ENCODE measurements at places on chromosomes 2 and 18.

- DNase-seq = no peak
Measured at GRCh38 chr2:104932243-104932642, 78.3 kb downstream of the POU3F3 start.

- DNase-seq = no peak
Measured at GRCh38 chr2:68371581-68371980, 6.5 kb downstream of the PLEK start.

DNA sequence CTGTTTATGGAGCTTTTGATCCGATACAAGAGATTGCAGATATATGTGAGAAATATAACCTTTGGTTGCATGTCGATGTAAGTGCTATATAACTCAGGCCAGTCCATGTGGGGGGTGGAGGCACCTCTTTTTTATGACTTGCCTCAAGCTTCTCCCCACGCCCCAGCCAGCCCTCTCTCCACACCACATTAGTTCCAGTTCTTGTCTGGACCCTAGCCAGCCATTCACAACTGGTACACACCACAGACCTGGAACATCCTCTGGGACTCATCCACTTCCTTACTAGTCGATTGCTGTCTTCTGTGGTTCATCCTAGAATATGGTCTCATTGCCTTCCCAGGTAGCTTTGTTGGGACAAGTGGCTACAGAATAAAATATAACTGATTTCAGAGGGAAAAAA lies 31.0 kb downstream of the GAD1 start:
- no peak for DNase-seq

GRCh38 chr2:177711483-177712265 lies 319.1 kb downstream of the AGPS start:
- no peak for DNase-seq

DNA sequence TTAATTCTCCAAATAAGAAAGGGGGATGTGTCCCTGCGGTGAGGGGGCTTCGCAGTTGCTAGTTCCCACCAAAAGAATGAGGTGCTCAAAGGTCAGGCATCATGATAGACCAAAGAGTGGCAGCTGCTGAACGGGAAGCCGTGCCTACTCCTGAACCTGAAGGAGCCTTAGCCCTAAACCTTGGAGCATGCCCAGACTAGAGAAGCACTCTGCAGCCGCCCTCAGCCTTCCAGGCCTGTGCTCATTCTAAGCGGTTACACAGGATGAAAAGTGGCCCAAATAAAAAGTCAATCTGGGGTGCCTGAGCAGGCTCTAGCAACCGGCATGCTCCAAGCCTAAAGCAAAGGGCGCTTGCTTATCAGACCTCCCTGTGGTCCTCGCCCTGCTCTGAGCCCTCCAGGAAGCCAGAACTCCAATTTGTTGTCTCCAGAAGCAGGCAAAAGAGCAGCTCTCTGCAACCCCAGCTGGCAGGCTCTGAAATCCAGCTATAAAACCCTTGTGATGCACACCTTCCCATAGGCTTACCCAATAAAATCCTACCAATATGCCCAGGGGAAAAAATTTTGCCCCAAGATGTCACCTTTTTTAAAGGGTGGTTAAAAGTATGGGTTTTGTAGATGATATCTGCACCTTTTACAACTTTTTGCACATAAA lies 17.5 kb downstream of the UXS1 start:
- DNase-seq = no peak

DNA sequence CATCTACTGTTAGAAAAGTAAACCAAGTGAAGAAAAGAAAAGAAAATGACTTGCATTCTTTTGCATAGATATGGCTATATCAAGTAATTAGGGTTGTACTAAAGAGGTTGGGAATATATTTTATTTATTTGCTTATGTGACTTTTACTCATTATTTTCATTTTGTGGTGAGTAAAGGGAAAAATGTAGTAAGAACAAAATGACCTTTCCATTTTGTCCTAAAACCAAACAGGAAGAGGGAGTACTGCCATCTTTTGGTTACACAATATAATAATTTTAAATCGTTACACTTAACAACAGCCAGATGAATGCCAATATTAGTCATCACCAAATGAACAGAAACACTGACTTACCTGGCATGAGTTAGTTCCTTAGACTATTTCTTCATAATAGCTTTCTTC lies 47.3 kb upstream of the NDUFV2 start:
- peak; percentile 67 for DNase-seq

DNA sequence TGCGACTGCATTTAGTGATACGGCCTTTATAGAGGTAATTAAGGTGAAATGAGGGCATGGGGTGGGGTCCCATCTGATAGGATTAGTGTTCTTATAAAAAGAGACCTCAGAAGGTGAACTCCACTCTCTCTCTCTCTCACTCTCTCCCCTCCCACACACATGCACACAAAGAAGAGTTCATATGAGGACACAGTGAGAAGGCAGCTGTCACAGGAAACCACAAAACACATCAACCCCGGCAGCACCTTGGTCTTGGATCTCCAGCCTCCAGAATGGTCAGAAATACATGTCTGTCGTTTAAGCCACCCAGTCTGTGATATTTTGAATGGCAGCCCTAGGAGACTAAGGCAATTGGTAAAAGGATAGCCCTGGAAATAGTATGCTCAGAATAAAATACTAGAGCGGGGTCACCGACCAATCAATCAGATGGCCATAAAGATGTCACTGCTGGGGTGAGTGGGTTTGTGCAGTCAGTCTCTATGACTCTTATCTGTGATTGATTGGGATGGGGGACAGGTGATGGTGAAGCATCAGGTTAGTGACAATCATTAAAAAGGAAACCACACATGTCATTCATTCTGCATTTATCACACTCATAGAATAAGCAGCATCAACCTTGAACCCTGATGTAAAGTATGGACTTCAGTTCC lies 118.9 kb upstream of the POU3F3 start:
- peak; percentile 61 for DNase-seq

DNA sequence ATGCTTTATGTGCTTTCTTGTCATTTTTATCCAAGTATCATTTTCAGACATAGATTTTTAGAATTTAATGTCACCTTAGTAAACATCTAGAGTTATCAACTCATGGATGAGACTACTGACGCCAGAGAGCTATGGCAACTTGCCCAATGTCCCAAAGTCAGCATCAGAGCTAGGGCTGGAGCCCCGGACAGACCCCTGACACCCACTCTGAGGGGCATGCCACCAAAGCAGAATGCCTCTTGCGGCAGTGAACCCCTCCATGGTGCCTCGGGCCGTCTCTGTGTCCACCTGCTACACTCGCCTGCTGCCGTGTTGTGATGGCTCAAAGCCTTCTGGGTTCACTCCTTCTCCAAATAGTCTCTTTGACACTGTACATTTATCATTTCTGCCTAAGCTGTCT lies 5.4 kb downstream of the SIGLEC15 start:
- DNase-seq = no peak

DNA sequence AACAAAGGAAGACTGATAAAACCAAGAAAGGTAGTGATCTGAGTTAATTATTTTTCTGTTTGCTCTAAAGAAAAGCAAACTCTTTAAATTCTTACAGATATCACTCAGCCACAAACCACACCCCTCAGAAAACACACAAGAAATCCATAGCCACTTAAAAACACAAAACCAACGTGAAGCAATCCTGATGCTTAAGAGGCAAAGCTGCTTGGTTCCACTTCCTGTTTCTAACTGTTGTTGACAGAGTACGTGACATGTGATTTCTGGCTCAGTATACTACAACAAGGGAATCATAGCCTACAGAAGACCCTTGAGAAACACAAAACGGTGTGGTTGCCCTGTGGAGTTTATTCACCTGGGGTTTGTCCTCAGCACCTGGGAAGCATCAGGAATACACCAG lies 240.9 kb upstream of the APCDD1 start:
- peak; percentile 87 for DNase-seq

- DNase-seq = no peak
Measured at GRCh38 chr2:19219060-19219459, 139.4 kb downstream of the OSR1 start.

GRCh38 chr2:15313657-15314056 lies 247.5 kb downstream of the NBAS start:
- DNase-seq = no peak

DNA sequence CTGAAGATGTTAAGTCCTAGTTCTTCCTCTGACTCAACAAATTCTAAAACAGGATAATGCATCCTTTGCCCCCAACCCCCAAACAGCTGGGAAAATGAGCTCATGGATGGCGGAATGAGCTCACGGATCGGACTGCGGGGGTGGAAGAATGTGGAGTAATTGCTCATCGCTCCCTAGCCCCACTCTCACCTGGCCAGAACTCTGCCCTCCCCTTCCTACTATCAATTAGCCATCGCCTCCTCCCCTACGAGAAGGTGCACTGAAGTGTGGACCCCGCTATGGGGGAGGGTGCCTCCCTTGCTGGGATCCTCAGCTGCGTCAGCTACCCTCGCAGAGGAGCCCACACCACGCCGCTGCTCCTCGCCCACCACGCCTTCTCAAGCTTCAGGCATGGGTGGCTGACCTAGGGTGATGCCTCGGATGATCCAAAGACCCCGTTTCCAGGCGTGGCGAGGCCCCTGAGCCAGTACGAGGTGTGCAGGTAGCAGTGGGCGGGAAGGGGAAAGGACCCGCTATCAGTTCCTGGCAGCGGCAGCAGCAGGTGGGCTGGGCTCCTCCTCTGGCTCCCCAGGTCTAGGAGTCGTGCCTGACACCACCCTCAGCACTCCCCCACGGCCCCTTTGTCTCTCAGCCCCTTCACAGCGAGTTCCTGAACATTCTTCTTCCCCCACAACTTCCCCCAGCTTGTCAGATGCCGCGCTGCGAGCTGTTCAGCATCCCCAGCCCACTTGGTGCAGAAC lies 82.1 kb upstream of the POMC start:
- DNase-seq = no peak
